ENCODE measurements at places on chromosomes 11 and 22. TPM values are rescaled to one million over a fixed set of nuclear protein-coding genes. Genes with fewer than 3 reads are reported as not detected.

The SMIM35 gene
- not detected for total RNA-seq

The RHOD gene
- 28.9 TPM for total RNA-seq

The SLC22A12 gene
- not detected for total RNA-seq

The APOL5 gene
- total RNA-seq = not detected

The CSRP3 gene
- total RNA-seq = not detected

The PKP3 gene
- 11.9 TPM for total RNA-seq

The HTR3B gene
- total RNA-seq = not detected

The OR2AG2 gene
- total RNA-seq = not detected

The C11orf65 gene
- 3.6 TPM for total RNA-seq

The SLC22A25 gene
- not detected for total RNA-seq
